ENCODE measurements at places on chromosomes 5 and 9.

DNA sequence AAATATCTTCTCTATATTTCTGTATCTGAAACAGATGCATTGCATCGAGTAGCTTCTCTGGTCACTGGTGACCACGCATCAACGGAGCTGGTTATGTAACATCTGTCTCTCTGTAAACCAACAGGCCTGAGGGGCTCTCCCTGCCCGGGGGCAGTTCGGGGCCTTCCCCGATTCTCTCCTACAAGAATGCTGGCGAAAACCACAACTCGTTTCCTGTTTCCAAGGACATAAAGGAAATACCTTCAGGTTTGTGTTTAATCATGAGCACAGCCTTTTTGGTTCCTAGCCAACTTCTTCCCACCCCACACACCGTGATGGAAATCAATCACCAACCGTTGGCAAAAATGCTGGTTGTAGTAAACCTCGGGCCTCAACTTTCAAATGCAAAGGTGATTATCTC, 25.1 kb downstream of the GDNF start:
- DNase-seq, result no peak

DNA sequence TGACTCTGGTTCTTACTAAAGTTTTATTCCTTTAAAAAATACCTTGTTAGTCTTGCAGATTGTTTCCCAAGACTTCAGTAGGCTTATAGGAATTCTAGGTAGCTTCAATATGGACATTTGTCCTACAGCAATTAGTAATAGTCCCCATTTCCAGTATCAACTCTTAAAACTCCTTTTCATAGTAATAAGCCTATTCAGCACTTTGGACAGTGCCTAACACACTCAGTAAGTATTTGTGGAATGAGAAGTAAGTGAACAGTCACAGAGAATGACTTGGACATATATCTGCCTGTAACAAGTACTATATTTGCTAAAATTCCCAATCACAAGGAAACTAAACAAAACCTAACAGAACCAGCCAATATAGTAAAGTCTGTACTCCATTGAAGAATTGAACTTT, 1291.8 kb upstream of the DMAC1 start:
- DNase-seq, result no peak

DNA sequence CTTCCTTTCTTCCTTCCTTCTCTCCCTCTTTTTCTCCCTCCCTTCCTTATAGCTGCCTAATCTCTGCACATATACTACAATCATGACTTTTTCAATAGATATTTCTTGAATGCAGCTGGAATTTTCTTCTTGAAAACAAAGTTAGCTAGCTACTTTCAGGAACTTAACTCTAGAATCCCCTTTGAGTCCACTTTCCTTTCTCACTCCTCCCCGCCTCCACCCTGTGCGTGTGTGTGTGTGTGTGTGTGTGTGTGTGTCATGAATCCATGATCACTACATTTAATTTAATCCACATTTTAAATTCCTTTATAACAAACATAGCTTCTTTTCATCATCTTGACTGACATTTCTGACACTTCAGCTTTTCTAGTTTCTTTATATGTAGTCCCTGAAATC, 167.5 kb upstream of the KLF9 start:
- no peak for DNase-seq

- DNase-seq, result no peak
Measured at GRCh38 chr5:170536525-170536924, 32.7 kb downstream of the KCNIP1 start.

DNA sequence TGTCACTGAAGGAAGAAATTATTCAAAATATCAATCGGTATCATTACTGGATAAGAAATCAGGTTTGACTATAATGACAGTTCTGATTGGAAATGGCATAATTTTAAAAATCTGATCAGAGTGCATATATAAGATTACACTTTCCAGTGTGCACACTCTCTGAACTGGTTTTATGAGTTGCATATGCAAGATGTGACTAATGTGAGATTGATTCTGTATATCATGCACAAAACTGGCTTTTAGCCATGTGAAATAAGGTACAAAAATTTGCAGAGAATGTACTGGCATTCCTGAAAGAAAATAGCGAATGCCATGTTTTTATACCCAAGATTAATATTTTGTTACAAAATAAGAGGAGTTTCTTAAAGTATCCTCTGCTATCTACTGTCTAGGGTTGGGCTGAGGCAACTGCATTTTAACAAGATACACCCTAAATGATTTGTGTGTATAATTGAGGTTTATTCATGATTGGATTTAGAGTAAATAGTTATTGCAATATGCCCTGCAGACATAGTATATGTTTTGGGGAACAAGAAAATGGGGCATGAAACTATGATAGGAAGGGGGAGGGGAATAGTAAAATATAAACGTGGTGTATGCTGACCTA, 70.7 kb downstream of the LNPEP start:
- DNase-seq, result no peak

DNA sequence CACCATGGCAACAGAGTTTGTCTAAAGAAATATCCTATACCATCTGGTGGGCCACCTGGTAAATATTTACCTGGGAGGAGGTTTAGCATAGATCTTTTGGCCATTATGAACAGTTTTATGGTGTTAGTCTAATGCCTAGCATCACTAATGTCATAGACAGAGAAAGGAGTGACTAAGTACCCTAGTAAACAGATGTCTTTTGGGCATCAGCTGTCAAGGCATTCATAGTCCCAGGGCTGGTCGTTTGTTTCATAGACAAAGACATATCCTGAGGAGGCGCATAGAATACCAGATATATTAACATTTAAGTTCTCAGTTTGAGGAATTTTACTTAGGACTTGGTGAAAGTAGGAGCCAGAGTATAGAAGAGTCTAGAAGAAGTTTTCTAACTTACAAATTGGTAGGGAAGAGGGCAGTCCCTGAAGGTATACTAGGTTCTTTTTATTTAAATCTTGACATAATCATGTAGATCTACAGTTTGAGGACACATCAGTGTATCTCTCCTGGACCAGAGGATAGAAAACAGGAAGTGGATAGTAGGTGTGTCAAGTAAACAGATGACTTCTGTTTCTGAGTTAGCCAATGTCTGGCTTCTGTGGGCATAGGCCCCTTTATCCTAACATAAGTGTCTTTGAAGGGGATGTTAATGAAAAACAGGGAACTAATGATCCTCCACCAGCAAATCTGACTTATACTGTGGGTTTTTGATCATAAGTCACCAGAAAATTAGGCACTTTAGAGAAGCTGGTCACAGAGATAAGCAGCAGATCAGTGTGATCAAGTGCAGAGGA, 105.0 kb upstream of the PRSS3 start:
- DNase-seq, result no peak

DNA sequence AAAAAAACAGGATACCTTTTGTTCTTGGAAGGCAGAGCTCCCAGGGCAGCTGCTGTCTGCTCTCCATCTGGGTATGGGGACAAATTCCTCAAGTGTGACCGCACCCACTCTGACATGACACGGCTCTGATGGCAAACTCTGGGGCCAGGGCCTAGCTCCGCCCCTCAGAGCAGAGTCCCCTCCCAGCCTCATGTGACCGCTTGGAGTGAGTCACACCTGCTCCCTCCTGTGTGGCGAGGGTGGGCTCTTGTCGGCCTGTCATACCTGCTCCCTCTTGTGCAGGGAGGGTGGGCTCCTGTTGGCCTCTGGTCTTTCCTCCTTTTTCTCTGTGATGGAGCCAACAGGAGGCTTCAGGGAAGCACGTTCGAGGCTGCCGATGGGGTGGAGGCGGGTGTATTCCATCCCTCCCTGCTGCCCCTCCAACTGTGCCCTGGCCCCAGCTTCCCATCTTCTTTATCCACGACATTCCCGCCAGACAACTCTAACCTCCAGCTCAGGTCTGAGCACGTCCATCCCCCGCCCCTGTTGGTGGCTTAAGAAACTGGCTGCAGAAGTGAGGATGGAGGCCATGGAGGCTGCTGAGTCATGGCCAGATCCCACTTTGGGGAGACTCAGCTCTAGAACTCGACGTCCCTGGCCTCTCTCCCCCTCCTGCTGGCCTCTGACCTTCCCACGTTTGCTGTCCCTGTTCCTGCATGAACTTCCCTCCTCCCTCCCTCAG, 65.3 kb downstream of the OLFM1 start:
- DNase-seq, result no peak

GRCh38 chr9:120892748-120893610, 16.0 kb upstream of the PHF19 start:
- peak; percentile 55 for DNase-seq

GRCh38 chr9:125549465-125549871, 157.5 kb downstream of the MAPKAP1 start:
- no peak for DNase-seq

- no peak for DNase-seq
Measured at GRCh38 chr5:136802383-136802782, 437.0 kb upstream of the TRPC7 start.

GRCh38 chr5:146041180-146041789, 64.1 kb downstream of the PLAC8L1 start:
- DNase-seq, result no peak

DNA sequence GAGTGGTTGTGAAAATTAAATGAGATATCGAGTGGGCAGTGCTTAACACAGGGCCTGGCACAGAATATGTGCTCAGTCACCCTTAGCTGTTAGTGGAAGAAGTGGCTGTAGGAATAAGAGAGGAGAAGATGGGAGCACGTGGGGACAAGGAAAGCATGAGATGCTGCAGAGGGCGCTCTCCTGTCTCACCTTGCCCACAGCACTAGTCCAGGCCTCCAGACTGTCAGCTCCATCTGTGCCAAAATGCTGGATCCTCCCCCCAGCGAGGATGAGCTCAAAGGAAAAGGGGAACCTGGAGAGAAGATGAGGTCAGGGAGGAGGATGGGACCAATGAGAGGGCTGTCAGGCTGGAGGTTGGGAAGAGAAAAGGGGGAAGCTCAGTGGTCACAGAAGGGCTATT, 12.5 kb downstream of the ARAP3 start:
- no peak for DNase-seq

- peak; percentile 15 for DNase-seq
Measured at GRCh38 chr9:35406183-35406959, 83.5 kb upstream of the RUSC2 start.

GRCh38 chr9:115944166-115944948, 209.2 kb upstream of the PAPPA start:
- no peak for DNase-seq

DNA sequence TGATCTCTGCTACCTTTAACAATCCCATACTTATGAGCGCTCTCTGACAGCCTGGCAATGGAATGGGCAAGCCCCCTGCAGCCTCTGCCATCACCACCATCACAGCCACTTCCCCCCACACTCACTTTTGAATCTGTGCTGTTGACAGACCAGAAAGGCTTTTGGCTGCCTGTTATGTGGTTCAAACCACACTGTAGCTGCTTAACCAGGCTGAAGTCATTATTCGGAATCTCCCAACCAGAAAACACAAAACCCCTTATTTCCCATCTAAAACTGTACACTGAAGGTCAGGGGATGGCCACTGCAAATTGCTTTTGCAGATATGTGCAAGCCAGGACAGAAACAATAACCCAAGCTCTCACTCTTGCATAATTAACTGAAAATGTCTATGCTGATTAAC, 35.8 kb downstream of the PTCH1 start:
- DNase-seq, result no peak

DNA sequence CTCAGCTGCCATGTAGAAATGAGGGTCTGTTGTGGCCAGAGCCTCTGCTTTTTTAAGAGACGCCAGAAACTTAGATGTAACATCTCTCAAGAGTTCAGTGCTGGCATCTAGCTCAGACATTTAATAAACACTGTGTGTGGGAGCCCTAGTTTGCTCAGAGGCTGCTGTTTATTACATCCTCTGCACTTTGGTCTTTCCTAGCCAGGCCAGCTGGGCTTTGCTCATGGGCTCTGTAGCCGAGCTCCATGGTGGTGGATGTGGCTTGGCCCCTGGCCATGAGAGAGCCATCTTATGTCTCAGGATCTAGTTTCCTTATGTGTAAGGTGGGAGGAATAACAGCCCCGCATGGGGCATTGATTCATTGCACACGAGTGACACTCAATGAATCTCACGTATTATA, 30.0 kb downstream of the ARHGEF37 start:
- no peak for DNase-seq

DNA sequence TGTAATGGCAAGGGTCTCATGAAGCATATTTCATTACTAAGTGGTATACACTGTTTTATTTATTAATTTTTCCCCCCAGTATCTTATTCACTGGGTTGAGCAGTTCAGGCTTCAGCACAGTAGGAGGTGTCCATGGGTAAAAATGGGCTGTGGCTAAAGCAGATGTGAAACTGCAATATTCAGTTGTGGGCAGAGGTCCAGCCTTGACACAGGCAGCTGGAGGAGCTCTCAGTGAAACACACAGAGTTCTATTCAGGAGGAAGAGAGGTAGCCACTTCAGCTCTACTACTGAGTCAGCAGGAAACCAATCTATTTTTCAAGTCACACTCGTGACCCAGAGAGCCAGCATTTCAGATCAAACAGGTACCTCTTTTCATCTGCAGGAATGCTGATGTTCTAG, 418.3 kb downstream of the CDH10 start:
- no peak for DNase-seq

- DNase-seq, result no peak
Measured at GRCh38 chr9:134955156-134955555, 37.4 kb upstream of the FCN1 start.

- DNase-seq, result no peak
Measured at GRCh38 chr5:79585116-79585515, 27.1 kb upstream of the TENT2 start.

- no peak for DNase-seq
Measured at GRCh38 chr5:77973253-77973609, 197.1 kb upstream of the TBCA start.

DNA sequence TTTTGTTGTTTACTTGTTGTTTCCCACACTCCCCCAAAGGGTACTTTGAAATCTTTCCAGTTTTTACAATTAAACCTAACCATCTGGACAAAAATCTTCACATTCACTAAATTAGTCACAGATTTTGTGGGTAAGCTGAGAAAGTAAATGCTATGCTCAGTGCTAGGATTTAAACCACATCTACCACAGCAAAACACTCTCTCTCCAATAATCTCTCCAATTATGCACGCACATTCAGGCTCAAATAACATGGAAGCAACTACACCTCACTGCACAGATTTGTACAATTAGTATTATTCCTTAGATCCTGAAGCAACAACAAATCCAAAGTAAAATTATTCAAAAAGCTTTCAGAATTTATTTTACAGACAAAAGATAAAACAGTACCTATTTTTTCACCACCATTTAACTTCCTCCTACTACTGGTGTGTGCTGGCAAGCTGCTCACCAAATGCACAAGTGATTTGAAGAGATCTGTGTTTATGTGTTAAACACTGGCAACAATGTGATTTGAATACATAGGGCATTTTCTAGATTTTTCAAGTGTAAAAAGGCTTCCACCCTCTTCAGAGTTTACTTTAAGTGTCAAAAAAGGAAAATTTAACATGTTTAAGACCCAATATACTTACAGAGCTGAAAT, 16.6 kb downstream of the ZNF608 start:
- no peak for DNase-seq

DNA sequence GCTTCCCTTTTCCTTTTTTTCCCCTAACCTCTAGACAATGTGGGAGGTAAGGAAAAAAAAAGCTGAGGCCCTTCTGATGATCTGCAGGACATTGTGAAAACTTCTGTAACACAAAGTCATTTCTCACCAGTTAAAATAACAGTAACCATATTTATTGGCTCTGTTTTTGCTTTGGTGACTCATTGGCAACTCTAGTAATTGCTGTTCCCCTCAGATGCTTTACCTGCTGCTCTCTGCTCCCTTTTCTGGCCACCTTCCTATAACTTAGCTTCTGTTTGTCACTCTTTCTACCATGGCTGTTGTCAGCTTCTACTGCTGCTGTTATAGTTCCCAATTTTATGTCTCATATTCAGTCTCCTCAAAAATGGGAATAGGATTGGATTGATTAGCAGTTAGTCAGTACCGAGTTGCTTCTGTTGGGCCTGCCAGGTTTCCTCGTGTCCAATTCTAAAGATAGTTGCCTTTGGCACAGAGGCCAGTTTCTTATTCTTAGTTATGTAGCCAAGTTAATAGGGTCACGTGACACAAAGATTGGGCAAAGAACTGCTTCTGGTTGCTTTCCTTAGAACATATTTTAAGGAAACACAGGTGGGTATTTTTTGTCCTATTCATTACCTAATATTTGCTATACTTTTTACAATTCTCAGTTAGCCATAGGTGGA, 16.8 kb downstream of the SCAMP1 start:
- no peak for DNase-seq
